CD4-positive, alpha-beta T cell treated with Interleukin-1 beta for 1 hour (primary cell): ENCODE measurements at places on chromosomes 7 and 10.
A peak's percentile ranks its signal among the peaks of the same experiment; 100 is the strongest.

- no peak for DNase-seq
Measured at GRCh38 chr10:124025152-124025551, 68.2 kb downstream of the CHST15 start.

DNA sequence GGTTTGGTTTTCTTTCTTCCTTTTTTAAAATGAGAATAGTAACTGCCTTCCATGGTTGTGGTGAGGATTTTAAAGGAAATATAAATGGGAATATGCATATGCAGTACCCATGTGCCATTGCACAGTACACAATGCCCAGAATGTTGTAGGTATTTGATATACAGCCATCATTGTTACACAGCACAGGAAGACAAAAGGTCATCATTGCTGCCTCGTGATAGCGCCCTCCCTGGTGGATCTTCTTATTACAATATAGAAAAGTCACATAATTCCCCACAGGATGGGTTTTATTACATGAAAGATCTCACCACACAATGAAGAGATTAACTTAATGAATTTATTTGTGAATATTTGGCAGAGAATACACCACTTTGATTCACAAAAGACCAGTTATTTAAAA, 76.5 kb downstream of the PPP1R17 start:
- no peak for DNase-seq

- DNase-seq, result no peak
Measured at GRCh38 chr10:6951732-6952131, 371.7 kb upstream of the PRKCQ start.

DNA sequence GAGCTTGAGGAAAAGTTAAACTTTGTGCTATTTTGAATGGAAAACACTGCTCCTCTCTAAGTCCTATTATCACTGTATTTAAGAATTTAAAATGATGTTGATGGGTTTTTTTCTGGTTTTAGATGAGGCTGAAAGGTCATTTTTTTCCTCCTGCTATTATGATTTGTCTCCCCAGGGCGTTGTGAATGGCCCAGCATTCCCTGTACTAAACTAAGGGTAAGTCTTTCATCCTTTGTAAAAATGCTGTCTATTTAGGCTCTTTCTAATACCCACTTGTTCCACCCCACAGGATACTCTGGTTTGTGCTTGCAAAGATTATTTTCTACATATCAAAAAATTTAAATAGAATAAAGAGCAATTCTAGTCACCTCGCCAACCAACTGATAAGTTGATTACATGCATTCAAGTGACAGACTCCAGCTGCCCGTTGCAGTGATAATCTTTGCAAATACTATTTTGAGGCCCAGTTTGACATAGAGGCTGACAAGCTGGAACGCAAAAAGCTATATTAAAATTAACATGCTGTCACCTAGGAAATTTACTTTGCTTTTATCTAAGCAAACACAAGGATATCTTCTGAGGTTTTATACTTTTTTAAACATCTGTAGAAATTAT, 222.3 kb upstream of the TMEM229A start:
- DNase-seq, result no peak

DNA sequence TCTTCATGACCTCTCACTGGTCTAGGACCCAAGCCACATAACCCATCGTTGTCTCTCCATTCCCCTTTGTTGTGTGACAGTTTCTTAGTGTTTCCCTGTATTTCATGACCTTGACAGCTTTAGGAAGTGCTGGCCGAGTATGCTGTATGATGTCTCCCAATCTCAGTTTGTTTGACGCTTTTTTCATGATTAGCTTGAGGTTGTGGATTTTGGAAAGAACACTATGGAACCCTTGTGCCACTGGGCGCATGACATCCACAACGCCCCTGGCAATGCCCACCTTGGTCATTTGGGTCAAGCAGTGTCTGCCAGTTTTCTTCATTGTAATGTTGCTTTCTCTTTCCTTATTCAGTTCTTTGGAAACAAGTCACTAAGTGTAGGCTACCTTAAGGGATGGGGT, 52.3 kb downstream of the RBM33 start:
- DNase-seq, result no peak

DNA sequence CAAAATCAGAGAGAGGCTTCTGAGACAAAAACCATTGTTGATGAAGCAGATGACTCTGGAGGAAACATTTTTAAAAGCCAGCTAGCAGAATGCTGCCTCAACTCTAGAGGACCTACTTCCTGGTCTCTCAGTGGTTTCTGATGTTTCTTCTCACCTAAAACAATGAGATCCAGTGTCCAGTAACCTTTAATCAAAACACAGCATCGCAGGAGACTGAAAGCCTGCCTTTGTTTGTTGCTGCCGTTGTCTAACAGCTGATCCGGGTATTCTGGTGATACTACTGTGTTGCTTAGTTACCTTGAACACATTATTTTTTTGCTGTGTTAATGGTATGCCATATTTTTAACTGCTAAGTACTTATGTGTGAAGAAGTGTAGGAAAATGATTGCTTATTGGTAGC, 70.9 kb downstream of the WIPF3 start:
- no peak for DNase-seq

DNA sequence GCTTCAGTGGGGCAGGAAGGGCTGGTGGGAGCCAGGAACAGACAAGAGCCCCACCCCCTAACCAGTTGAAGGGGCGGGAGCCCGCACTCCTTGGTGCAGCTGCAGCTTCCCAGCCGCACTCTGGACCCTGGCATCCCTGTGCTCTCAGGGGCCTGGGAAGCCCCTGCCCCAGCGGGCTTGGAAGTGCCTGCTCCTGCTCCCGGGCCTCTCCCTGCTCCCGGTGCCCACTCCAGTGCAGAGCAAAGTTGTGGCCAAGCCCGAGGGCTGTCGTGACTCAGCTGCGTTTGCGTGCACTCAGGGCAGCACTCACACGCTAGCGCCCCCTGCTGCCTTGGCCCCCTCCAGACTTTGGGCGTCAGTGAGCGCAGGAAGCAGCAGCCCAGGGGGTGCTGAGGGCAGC, 883.8 kb downstream of the LRMDA start:
- no peak for DNase-seq

- DNase-seq, result no peak
Measured at GRCh38 chr7:149459540-149460452, 1.1 kb downstream of the ZNF777 start.

DNA sequence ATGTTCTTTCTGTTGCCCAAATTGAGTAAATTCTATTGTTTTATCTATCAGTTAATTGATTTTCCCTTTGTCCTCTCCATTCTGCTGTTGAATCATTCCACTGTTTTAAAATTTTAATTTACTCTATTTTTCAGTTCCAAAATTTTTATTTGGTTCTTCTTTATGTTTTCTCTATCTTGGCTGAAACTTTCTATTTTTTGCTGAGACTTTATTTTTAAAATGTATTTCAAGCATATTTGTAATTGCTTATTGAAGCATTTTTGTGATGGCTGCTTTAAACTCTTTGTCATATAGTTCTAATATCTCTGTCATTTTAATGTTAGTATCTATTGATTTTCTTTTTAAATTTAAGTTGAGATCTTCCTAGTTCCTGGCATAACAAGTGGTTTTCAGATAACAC, 60.5 kb downstream of the OR13A1 start:
- DNase-seq, result no peak

- peak; percentile 10 for DNase-seq
Measured at GRCh38 chr10:16910793-16911164, 93.6 kb upstream of the RSU1 start.

GRCh38 chr7:69699931-69700330, 101.7 kb downstream of the AUTS2 start:
- no peak for DNase-seq

GRCh38 chr7:151179287-151179860, 7.7 kb downstream of the ASB10 start:
- DNase-seq, result no peak

DNA sequence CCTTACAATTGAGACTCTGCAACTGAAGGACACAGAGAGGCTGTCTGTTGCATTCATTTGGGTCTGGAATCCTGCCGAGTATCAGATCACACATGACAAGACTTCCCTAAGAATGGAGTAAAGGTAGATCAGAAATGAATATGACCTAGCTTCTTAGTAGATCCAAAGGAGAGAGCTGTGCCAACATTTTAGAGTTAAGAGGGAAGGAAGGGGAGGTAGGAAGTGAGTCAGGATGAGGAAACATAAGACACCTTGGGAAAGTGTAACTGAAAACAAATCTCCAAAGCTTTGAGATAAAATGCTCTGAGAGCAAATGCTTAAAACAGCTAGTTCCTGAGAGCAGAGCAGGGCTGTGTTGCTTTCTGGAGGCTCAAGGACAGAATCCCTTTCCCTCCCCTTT, 6.1 kb upstream of the SLC25A13 start:
- DNase-seq, result no peak

- DNase-seq, result no peak
Measured at GRCh38 chr10:71873582-71874211, 22.6 kb upstream of the PSAP start.

DNA sequence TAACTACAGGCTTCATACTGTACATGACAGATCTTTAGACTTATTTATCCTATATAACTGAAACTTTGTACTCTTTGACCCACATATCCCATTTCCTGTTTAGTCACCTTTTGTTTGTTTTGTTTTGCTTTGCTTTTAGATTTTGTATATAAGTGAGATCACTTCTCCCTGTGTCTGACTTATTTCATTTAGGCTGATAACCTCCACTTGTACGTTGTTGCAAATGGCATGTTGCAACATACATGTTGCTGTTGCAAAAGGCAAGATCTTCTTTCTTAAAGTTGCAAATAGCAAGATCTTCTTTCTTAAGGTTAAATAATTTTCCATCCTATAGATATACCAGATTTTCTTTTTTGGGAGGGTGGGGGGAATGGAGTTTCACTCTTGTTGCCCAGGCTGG, 341.5 kb downstream of the OTUD1 start:
- DNase-seq, result no peak

DNA sequence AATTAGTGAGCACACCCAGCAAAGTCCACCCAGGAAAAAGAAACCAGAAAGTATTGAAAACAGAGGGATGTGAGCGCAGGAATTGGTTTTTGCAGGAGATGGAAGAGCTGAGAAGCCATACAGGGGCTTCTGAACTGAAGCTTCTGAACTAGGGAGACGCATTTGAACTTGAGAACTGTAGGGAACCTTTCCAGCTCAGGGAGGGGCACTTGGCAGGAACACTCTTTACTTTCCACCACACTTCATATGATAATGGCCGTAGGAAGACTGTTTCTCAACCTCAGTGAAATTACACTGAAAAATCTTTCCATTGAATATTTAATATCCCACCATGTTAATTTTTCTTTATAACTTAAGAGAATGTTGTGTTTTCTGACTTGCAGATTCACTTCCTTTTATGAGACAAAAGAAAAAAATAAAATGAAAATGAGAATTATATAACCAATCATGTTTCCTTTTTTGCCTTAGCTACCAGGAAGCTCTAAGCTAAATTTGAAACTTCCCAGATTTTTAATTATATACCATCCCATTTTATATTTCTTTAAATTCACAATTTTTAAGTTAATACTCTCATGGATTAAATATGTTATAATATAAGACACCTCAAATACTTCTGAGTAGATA, 98.3 kb upstream of the TCF7L2 start:
- DNase-seq, result no peak

DNA sequence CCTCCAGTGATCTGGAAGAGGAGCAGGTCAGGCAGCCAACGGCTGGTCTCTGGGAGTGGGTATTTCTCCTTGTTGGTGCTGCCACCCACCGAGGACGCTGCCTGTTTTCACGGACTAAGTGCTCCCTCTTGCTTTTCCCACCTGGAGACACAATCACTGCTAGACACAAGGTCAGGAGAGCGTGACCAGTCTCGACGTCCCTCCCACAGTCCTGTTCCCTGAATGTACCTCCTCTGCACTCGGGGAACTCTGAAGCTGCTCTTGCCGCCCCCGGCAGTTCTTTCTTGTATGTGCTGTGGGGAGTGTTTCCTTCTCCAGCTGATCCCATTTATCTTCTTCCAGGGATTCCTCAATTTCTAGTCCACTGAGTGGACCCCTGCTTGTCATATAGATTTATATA, 89.4 kb downstream of the CYTH3 start:
- DNase-seq, result no peak

DNA sequence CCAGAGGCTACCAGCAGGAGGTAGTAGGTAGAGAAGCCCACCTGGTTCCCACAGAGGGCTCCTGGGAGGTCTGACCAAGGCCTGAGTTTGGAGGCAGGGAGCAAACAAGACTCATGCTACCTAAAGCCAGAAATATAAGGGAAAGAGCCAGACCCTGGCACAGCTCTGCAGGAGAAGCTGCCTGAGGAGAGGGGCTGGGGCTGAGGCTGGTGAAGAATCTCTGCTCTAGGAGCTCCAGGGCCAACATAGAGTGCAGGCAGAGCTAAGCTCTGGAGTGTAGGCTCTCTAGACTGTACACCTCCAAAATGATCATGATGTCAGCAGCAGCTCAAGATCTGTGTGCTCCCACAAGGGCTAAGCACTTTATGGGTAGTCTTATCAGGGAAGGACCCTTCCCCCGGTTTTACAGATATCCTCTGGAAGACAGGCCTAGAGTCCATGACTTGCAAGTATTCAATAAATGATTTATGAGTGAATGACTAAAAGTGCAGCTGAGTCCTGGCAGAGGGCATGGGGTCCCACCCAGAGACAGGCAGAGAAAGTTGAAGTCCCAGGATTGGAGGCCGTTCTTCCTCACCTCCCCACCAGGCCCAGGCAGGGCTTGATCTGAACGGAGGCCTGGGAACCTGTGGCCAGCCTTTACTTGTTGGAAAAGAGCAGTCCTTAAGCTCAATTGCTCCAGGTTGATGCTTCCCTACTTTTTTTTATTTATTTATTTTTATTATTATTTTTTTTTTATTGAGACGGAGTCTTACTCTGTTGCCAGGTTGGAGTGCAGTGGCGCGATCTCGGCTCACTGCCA, 71.5 kb upstream of the LRRC4 start:
- DNase-seq, result no peak

DNA sequence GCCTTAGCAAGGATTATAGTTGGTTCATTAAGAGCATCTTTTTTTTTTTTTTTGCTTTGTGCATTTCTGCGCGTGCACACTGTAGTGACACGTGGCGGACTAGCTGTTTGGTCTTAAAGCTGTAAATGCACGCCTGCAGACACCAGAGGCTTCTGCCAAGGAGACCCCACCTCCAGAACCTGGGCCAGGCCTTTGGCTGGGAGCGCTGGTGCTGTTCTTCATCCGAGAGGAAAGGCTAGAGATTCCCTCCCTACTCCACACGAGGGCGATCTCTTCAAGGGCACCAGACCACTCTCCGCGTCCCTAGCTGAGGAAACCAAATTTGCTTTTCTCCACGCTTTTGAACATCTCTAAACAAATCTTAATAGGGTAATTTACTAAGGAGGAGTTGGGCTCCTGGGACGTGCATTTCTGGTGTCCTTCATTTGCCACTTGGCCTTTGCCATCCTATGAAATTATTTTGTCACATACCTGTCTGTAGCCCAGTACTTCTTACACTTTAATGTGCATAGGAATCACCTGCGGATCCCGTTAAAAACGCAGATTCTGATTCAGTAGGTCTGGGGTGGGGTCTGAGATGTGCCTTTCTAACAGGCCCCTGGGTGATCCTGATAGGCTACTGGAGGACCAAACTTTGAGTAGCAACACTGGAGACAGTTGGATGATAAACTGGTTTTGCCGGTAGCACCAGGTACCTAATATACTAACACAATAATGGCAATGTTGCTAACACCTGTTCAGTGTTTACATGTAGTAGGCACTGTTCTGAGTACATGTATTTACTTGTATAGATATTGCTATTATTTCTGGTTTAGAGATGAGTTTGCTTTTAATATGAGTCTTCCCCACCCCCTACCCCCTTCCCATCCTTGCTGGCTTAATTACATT, 1.3 kb upstream of the SLC26A5 start:
- no peak for DNase-seq
